ENCODE measurements at places on chromosomes 12 and 14. TPM values are rescaled to one million over a fixed set of nuclear protein-coding genes. Genes with fewer than 3 reads are reported as not detected.

FGF23 gene
- total RNA-seq, result 0.56 TPM

DNA sequence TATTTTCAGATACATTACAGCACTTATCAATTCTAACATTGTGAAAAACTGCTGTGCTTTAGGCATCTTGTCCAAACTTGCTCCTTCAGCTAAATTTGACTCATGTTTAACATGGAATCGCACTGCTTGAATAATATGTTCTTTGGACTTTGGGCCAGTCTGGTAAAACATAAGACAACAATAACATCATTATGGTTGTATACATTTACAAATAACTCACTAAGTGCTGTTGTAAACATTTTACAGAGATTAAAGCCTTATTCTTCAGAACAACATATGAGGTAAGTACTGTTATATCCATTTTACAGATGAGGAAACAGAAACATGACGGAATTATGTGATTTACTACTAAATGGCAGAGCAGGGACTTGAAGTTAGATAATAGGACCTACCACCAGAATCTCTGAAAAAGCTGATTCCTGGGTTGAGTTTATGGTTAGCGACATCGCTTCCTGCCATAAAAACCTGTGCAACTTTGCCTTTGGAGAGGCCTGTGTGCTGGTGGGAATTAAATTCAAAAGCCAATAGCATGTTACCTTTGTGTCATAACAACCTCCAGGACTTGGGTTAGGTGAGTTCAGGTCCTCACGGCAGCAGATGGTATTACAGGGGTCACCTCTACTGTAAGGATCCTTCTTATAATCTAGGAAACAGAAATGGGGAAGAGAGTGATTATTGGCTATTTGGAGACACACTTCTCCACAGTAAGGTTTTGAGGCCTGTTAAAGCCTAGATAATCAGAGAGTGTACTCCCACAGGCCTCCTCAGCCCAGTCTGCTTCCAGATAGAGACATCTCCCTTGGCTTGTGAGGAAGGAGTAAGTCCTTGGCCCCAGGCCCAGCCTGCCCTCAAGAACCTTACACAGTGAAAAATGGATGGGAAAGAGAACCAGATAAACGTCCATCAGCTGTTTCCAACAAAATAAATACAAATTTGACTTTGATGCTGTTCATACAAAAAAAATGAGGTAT, 61.8 kb downstream of the PLBD1 start:
- DNase-seq, result no peak

GRCh38 chr14:103127356-103127755, 4.1 kb downstream of the TNFAIP2 start:
- no peak for DNase-seq

GPR68 gene
- total RNA-seq, result 0.35 TPM

SIX4 gene
- 50.2 TPM for total RNA-seq

DNA sequence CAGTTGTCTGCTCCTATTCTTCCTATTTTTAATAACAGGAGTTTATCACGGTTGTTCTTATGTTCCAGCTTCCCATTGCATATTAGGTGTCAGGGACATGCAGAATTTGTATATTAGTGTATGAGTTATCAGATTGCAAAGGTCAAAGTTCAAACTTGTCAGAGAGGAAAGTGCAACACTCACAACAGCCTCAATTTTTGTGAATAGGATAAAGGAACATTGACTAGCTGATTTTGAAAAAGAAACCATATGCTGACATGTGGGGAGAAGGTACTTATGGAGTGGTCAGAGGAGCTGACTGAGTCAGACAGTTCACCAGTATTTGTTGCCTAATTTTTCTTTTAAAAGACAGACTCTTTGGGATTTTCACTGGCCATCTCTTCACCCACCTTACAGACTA, 222.1 kb downstream of the C12orf50 start:
- DNase-seq, result no peak

- no peak for DNase-seq
Observed at GRCh38 chr12:51683763-51684357, 92.8 kb downstream of the SCN8A start.

- DNase-seq, result peak; percentile 23
Observed at GRCh38 chr12:82740129-82741000, 53.7 kb downstream of the TMTC2 start.

DNA sequence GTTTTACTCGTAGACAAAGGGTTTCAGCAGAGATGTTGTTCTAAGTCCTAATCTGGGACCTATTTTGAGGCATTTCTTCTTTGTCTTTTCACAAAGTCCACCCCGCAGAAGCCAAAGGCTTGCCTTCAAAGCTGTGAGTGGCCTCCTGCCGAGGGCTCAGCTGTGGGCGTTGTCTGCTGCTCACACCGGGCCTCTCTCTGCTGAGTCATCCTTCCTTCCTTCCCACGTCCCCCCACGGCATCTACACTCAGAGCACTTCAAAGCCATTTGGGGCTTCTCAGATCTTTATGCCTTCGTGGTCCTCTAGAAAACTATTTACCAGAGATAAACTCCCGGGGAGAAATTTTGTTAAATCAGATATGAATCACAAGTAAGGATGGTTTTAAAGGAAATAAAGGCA, 115.9 kb upstream of the TMPO start:
- DNase-seq, result peak; percentile 58

DNA sequence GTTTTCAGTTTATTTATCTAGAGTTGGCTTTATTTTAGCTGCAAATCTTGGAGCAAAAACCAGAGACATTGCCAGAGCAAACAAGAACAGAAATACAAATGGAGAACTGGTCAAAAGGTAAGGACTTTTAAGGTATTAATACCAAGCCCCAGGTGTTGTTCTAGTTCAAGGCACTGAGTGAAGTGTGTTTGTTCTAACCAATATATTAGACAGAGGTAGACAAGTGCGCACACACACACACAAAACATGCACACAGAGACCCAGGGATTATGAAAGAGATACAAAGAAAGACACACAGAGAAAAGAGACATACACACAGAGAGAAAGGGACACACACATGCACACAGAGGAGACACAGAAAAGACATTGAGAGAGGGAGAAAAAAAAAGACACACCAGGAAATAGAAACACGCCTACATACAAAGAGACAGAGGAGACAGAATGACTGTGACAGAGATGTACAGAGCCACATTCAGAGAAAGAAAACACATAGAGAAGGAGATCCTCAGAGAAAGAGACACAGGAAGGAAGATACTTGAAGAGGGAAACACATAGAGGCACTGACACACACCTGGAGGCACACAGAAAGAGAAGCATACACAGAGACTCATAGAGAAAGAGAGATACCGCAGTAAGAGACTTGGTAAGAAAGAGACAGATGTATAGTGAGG, 50.2 kb downstream of the MIPOL1 start:
- no peak for DNase-seq

CLEC14A gene
- total RNA-seq, result not detected

HHIPL1 gene
- total RNA-seq, result 2.0 TPM

DNA sequence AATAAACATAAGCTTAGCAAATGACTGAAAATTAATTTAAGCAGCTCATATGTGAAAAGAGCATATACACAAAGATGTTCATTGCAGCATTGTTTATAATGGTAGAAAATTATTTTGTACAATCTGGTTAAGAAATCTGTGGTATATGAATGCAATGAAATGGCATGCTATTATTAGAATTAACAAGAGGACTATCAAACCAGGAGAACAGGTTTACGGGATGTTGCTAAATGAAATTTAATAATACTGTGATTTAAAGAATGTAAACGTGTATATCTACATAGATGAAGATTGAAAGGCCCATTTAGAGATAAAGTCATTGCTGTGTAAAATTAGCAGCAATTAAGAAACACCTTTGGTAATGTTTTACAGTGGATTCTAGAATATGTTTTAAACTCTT, 70.5 kb downstream of the EID3 start:
- DNase-seq, result no peak

GRCh38 chr14:52068615-52069306, at the start of gene NID2:
Gene NID2 (minus strand): TSS chr14:52069059. CDS start chr14:52068994, 65 bp downstream.
- DNase-seq, result peak; percentile 95

DNA sequence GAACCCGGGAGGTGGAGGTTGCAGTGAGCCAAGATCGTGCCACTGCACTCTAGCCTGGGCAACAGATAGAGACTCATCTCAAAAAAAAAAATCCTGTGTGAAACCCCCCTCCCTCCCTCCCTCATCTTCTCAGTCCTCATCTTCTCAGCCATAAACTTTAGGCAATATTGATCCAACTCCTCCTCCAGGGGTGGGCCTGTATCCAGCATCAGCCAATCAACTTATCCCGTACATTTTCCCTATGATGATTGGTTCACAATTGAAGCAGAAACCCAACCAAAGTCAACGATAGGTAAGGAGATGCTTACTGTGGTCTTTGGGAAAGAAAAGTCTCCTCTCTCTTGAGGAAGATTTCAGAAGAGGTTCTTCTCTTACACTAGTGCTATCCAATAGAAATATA, 33.5 kb upstream of the CIT start:
- DNase-seq, result no peak

DNA sequence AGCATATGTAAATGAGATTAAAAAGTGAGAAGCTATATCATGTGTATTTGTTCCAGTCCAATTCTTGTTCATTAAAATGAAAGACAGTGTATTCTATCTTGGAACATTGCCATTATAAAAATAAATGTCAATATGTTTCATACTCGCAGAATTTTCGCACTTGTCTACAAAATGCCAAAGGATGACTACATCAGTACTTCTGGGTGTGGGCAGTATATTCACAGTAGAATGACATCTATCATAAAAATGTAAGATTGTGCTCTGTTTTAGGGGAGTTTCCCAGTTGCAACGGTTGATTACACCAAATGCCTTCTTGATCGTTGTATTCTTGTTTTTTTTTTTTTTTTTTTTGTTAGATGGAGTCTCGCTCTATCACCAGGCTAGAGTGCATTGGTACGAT, 292.3 kb upstream of the E2F7 start:
- DNase-seq, result no peak

GRCh38 chr14:35875296-35875695, 49.2 kb downstream of the BRMS1L start:
- DNase-seq, result no peak

RILPL2 gene
- 1.4 TPM for total RNA-seq

SLCO1B1 gene
- 0.24 TPM for total RNA-seq

DNA sequence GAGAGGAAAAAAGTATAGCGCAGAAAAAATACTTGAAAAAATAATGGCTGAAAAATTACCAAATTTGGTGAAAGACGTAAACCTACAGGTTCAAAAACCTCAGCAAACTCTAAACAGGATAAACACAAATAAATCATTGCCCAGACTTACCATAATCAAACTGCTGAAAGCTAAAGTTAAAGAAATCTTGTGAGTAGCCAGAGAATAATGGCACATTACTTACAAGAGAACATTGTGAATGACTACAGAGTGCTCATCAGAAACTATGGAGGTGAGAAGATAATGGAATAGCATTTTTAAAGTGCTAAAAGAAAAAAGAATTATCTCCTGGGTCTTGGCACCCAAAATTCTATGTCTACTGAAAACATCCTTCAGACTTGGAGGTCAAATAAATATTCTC, 36.0 kb downstream of the ATF1 start:
- DNase-seq, result no peak

GRCh38 chr12:638953-639557, 24.2 kb downstream of the NINJ2 start:
- DNase-seq, result no peak

SLC25A29 gene
- total RNA-seq, result 206 TPM

GRCh38 chr12:2544230-2544629, 250.5 kb upstream of the FKBP4 start:
- no peak for DNase-seq

ERH gene
- 188 TPM for total RNA-seq

VWF gene
- total RNA-seq, result 0.31 TPM

DNA sequence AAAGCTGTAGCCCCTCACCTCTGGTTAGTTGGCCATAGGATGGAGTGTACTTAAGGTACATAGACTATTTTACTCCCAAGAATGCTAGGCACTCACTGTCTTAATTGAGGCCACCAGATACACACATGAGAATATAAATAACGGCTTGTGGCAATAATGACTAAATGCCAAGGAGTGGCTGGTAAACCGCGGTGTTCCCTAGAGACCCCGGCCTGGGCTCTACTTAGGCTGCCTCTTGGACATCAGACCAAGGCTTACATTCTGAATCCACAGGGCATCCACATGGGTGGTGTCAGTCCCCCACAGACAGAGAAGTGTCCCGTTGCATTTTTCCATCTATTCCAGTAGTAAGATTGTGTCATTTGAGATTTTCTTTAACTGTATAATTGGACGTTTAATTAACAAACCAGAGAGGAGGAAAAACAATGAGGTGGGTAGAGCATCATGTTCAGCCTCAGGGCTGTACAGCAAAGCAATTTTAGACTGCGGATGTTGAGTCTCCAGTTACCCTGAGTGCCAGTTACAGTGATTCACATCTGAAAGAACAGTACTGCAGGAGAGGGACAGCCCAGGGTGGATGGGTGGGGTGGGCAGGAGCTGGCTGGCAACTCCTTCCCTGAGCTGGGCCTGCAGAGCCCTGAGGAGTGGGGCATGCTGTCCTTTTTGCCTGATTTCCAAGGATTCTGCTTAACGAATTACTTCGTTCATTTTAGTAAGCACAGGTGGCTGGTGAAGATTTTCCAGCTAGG, 20.5 kb downstream of the CKB start:
- no peak for DNase-seq

GRCh38 chr14:28303248-28303647, 463.3 kb upstream of the FOXG1 start:
- no peak for DNase-seq

DNA sequence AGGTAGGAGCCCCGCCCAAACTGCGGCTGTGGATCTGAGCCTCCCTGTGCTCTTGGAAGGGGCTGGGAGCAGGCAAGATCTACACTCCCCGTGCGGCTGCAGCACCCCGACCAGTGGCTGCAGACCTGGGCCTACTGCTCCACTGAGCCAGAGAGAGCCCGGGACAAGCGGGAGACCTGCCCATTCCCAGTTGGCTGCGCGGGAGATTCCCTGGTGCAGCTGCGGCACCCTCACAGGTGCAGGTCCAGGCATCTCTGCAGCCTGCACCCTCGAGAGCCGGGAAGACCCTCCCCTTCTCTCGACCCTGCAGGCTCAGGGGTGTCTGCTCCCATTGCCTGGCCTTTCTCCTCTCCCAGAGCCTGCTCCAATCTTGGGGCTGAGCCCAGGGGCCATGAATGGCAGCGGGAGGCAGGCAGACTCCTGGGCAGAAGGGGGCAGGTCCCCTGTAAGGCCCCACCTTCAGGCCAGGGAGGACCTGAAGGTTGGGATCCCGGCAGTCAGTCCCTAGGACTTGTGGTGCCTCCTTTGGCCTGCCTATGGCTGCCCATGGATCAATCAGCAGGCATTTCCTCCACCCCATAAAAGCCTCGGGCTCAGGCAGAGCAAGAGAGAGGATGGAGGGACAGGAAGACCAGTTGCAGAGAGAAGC, 8.8 kb upstream of the A2M start:
- DNase-seq, result no peak

DNA sequence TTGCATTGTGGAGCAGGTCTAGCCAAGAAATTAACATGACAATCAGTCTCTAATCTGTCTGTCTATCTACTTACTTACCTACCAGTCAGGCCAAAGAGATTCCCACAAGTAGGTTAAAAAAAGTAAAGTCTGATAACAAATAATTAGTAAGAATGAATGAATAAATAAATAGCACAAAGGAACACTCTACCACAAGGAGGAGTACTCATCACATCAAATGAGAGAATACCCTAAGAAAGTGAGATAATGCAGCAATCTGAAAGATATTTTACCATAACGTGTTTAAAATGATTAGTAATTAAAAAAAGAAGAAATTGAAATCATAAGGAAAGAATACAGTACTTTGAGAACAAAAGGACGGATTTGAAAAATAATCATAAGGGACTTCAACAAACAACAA, 187.2 kb downstream of the SYNE2 start:
- DNase-seq, result peak; percentile 12
